NCI-H526 treated with DMSO at 0.1 percent for 48 hours (cell line): ENCODE measurements at places on chromosomes 7 and 10.

DNA sequence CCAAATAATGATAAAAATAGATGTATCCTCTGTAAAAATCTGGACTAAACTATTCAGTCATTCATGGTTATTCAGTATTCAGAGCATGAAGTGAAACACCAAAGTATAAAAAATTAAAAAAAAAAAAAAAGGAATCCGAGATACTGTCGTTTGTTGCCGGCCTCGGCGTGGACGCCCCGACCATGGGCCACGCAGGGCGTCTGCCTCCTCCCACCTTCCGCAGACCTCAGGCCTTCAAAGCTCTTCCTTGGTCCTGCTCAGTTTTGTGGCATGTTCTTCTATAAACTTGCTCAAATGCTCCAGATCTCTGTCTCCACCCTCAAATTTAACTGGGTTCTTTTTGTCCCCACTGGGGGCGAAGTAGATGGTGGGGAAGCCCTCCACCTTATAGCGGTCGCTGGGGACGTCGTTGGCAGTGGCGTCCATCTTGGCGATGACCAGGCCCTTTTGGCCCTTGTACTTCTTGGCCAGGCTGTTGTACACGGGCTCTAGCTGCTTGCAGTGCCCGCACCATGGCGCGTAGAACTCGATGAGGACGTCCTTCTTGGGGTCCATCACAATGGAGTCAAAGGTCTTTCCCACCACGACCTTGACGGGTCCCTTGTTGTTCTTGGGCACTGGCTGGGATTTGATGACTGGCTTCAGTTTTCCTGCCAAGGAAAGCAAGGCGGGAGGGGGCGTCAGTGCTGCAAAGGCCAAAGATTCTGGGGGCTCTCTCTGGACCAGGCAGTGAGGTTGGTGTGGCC is 24.6 kb downstream of the PDIA4 start:
- DNase-seq, result no peak

DNA sequence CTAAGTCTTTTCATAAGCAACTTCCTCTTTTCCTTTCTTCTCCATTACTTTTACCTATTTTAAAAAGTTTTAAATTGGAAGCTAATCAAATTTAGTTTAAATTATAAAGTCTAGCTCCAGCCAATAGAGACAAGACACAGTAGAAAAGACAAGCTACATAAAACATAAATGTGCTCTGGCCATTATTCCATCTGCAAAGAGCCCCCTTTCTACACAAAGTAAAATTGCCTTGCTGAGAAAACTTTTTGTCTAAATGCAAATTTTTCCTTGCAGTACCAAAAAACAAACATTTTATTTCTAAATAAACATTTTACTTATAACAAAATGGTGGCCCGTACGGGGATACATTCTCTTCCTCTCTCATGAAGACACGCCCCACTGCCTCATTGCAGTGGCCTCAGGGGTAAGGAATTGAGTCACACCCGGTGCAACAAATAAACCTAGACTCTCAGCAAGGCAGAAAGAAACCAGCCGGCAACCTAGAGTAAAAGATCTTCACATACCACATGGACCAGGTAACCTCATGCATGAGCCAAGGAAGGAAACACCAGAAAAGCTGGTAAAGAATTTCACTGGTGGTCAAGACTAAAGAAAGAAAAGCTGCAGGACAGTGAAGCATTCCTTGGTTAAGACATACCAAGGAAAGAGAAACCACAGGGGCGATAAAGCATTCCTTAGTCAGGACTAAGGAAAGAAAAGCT is 71.6 kb upstream of the ZNF746 start:
- DNase-seq, result no peak

DNA sequence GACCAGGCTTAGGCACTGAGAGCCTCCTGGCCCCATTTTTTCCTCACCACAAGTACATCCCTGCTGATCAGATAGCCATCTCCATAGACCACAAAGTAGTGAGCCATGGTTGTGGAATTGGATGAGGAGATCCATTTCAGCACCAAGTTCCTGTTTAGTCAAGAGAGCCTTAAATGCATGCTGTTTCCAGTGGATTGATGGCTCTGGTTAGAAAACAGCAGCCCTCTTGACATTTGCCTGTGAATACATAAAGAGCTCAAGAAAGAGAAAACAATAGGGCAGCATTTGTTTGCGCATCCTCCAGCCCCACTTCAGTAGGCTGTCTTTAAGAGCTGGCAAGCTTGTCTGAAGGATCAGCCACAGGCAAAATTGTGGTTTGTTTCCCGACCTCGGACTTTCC is 251.2 kb downstream of the POU6F2 start:
- no peak for DNase-seq

DNA sequence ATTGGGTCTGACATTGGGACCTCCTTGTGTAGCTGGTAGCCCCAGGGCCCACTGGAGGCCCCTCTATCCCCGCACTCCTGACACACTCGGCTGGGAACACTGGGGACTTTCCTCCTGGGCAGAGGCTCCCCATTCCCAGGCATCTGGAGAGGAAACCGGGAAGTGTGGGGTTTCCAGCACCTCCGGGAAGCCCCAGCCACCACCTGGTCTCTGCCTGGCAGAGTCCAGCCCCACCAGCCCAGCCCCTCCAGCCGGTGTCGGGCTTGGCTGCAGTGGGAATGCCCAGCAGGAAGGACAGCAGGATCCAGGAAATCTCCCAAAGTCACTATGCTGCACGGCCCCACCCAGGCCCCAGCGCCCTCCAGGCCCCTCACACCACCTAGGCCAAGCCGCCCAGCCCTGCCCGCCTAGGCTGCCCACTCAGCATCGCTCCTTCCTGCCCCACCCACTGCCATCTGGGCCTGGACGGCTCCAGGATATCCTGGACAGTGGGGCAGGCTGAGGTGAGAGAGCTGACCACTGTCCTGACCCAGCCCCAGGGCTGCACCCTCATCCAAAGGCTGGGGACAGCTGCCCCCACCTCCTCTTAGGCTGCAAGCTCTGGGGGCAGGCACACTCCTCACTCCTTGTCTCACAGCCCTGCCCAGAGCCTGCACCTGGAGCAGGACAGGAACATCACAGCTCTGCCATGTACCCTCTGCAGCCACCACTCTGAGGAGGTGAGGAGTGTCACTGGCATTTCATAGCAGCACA is 11.8 kb downstream of the RASGEF1A start:
- no peak for DNase-seq

DNA sequence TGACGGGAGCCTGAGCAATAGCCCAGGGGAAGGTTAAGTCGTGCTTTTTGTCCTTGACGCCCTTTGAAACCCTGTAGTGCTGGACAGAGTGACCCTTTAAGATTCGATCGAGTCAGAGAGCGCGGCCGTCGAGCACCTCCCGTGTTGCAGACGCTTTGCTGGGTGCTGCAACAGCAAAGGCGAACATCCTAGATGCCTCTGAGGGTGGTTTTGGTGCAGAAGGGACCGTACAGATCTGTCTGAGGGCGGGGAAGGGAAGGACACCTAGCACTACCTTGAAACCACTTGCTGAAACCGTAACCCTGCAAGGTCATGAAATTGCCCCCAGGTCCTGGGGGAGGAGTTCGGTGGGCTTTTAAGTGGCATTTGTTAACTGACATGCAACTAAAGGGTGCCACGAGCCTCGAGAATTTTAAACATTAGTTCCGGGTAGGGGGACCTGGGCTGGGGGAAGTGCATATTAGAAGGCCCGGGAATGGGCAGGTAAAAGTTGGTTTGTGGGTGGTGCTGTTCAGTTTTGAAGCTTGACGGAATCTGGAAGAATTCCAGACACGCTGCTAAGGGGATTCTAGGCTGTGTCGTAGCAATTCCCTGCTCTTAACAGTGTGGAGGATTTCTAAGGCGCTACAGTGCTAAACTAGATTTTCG is 786 bp downstream of the ATP5F1C start:
- no peak for DNase-seq

GRCh38 chr7:30613366-30614325 is 19.0 kb downstream of the GARS1 start:
- DNase-seq, result no peak

DNA sequence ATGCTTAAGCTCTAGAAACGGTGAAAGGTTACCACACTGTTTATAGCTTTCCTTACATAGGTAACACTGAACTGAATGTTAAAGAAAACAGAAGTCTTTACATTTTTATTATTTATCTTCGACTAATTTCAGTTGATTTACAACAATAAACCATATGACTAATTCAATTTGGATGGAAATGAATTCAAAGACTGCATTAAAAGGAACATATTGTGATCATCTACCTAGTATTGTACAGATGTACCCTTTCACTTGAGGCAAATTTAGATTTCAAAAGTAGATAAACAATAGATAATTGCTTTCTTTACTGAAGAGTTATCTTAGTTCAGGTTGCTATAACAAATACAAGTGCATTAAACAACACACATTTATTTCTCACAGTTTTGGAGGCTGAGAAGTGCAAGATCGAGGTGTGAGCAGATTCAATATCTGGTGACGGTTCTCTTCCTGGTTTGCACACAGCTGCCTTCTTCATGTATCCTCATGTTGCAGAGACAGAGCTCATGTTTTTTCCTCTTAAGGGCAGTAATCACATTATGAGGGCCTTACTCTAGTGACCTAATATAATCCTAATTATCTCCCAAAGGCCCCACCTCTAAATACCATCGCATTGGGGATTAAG is 15.0 kb upstream of the ARMC3 start:
- DNase-seq, result no peak

GRCh38 chr7:133036289-133036688 is 45.6 kb downstream of the CHCHD3 start:
- DNase-seq, result no peak
